ENCODE measurements at places on chromosomes 11 and 22. TPM values are rescaled to one million over a fixed set of nuclear protein-coding genes. Genes with fewer than 3 reads are reported as not detected.

SRPRA gene
- total RNA-seq = 159 TPM

CASP1 gene
- total RNA-seq = 23.6 TPM

XNDC1N gene
- total RNA-seq = 21.8 TPM

MUC5AC gene
- total RNA-seq = not detected

MS4A15 gene
- total RNA-seq = not detected

C11orf52 gene
- total RNA-seq = not detected

SLC22A6 gene
- total RNA-seq = not detected

CYTH4 gene
- 60.7 TPM for total RNA-seq

NLRP6 gene
- 2.5 TPM for total RNA-seq

MS4A8 gene
- not detected for total RNA-seq

MMP8 gene
- total RNA-seq = not detected

OR56A5 gene
- total RNA-seq = not detected

PARVG gene
- total RNA-seq = 85.1 TPM

C11orf87 gene
- not detected for total RNA-seq

KDM4D gene
- 1.3 TPM for total RNA-seq

PNPLA2 gene
- 24.5 TPM for total RNA-seq

MS4A14 gene
- total RNA-seq = not detected

CCDC81 gene
- total RNA-seq = 2.6 TPM

ZP1 gene
- not detected for total RNA-seq

ADAMTS15 gene
- total RNA-seq = not detected

PISD gene
- 41.9 TPM for total RNA-seq

KRTAP5-11 gene
- not detected for total RNA-seq

FUT4 gene
- total RNA-seq = 2.7 TPM

MS4A6E gene
- not detected for total RNA-seq
